Erythroblast (primary cell): ENCODE measurements at places on chromosomes 3 and 15.
A peak's percentile ranks its signal among the peaks of the same experiment; 100 is the strongest.

GRCh38 chr3:5239602-5240001 lies 52.1 kb downstream of the EDEM1 start:
- peak; percentile 17 for DNase-seq

DNA sequence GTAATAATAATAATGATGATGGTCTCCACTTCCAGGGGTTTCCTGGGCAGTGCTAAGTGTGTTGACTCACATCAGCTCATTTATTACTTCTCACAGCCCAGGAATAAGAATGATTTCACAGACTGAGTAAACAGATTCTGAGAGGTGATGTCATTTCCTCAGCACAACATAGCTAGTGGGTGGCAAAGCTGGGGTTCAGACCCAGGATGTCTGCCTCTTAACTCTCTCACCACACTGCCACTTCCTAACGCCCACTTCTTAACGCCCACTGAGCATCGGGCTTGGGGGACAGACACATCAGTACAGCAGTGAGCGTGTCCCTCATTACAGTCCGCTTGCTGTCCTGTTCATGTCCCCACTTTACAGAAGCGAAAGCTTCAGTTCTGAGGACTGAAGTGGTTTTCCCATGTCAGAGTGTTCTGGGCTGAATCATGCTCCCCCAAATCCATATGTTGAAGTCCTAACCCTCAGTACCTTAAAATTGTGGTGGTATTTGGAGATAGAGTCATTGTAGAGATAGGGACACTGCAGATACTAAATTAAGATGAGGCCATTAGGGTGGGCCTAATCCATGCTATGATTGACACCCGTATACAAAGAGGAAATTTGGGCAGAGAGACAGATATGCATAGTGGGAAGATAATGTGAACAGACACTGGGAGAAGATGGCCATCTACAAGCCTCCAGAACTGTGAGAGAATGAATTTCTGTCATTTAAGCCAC lies 68.0 kb downstream of the ATP2B2 start:
- DNase-seq: no peak

GRCh38 chr15:79769069-79769481 lies 127.7 kb downstream of the MTHFS start:
- DNase-seq: peak; percentile 20

- no peak for DNase-seq
Observed at GRCh38 chr3:133506215-133506901, 67.1 kb upstream of the CDV3 start.

GRCh38 chr3:149443545-149443912 lies 31.0 kb upstream of the TM4SF4 start:
- no peak for DNase-seq

DNA sequence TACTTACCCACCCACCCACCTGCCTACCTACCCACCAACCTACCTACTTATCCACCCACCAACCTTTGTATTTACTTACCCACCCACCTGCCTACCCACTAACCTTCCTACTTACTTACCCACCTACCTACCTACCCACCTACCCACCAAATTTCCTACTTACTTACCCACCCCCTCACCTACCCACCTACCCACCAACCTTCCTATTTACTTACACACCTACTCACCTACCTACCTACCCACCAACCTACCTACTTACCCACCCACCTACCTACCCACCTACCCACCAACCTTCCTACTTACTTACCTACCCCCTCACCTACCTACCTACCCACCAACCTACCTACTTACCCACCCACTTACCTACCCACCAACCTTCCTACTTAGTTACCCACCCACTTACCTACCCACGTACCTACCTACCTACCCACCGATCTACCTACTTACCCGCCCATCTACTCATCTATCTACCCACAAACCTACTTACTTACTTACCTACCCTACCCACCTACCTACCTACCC lies 179.6 kb downstream of the USP13 start:
- no peak for DNase-seq

- DNase-seq: no peak
Observed at GRCh38 chr15:48596415-48596814, 49.1 kb downstream of the FBN1 start.

DNA sequence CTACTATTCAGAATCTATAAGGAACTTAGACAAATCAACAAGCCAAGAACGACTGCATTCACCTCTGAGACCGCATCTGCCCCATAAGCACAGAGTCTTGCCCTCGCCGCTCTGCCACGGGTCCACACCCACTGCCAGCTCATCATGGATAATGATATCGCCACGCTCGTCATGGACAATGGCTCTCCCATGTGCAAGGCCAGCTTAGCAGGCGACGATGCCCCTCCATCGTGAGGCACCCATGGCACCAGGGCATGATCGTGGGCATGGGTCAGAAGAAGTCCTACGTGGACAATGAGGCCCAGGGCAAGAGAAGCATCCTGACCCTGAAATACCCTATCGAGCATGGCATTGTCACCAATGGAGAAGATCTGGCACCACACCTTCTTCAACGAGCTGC lies 92.1 kb upstream of the FXR1 start:
- DNase-seq: no peak
